Jurkat, Clone E6-1 (cell line): ENCODE measurements at places on chromosomes 4 and X.
A peak's percentile ranks its signal among the peaks of the same experiment; 100 is the strongest.

DNA sequence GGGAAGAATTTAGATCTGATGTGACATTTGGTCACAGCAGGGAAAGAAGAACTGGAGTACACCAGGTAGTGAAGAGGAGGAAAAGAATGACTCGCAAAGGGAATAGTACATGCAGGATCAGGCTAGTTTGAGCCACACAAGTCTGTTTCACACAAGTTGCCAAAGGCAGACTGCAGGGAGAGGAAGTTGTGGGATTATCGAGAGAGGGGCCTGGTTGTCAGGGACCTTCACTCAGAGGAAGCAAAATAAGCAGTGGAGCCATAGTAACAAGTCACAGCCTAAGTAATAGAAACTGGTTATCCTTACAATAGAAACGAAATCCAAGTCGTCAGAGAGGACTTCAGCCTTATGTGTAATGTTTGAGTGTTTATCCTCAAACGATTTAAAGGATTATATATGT lies 316.7 kb upstream of the HTR2C start:
- DNase-seq: no peak

DNA sequence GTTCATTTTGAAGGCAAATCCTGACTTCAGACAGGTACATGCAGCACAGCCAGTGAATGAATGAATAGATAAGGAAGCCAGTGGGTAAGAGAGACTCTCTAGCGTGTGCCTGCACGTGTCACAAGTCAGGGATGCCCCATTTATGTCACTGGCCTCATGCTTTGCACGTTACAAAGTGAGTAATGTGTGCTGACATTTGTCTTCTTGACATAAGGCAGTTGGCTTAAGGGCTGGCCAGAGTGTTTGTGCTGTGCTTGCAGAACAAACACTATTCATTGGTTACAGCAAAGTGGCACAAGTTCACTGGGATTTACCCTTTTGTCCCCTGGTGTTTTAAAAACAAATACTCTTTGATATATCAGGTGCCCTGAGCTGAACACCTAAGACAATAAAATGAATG lies 55.9 kb downstream of the CRMP1 start:
- DNase-seq: no peak

DNA sequence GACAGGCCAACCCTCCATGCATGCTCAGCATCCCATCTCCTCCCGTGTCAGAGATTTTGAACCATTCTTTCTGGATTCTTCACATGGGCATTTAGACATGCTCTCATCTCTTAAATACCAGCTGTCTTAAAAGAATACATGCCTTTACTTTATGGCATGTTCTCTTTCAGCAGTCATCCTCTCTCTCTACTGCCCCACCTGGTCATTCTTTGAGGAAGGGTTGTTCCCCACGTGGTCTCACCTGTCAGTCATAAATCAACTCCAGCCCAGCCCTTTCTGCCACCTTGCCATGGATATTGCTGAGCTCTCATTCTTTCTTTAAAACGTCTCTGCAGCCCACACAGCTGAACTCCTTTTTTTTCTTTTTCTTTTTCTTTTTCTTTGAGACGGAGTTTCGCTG lies 111.3 kb downstream of the ARHGAP10 start:
- DNase-seq: peak; percentile 61

DNA sequence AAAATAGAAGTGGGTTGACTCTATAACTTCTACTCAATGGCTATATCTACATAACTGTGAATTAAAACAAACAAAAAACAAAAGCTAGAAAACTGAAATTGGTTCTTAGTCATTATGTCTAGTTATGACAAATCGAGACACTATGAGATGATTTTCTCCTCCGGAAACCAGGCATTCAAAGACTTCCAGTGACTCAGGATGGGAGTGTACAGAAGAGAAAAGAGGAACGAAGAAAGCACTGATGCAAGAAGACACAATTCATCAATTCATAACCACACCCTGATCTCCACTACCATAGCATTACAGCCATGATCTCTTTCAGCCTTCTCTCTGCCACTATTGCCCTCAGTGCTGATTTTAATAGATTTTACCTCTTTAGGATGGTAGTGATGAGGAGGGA lies 253.6 kb downstream of the CBLL2 start:
- no peak for DNase-seq

DNA sequence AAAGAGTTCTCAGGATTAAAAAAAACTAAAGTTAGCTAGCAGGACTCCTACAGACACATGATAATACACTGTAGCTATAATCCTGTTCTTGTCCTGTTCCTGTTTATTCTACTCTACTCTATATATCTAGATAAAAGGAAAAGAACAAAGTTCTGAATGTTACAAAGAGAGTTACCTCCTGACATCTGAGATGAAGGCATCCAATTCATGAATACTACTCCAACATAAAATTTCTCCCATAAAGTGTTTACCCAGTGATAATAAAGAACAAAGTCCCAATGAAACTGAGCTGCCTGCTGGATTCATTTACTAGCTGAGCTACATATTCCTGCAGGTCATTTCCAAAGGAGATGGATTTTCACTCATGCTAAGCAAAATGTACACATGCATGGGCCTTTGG lies 27.1 kb downstream of the SEPSECS start:
- DNase-seq: no peak

GRCh38 chr4:131093303-131093702 lies 1997.4 kb downstream of the C4orf33 start:
- DNase-seq: no peak

DNA sequence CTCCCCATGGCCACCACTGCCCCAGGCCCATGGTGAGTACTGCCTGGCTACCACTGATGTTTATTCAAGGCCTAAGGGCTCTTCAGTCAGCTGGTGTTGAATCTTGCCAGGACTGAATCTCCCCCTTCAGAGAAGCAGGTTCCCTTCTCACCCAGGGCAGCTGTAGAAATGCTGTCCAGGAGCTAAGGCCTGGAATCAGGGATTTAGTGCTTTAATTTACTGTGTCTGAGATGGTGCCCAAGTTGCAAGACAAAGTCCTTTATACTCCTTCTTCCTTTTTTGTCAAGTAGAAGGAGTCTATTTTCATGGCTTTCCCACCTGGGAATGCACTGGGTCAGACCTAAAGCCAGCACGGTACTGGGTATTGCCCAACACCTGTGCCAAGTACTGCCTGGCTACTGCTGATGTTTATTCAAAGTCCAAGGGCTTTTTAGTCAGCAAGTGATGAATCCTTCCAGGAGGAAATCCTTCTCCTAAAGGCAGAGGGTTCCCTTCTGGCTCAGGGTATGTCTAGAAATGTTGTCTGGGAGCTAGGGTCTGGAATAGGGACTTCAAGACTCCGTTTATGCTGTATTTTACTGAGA lies 117.6 kb upstream of the ATOH1 start:
- no peak for DNase-seq

DNA sequence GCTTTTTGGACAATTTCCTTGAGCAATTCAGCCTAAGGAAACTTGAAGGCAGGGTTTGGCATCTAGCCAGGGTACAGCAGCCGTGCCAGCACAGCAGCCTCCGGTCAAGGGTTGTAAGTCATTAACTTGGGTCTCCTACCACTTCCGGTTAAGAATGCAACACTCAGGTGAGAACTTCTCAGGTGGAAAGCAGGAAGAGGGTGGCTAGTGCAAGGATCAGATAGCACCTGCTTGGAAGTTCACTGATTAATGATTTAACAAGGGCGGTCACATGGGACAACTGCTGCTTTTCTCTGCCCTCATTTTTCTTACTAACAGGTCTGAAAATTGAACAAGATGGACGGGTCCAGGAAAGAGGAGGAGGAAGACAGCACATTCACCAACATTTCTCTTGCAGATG lies 30.1 kb upstream of the SCOC start:
- DNase-seq: no peak

DNA sequence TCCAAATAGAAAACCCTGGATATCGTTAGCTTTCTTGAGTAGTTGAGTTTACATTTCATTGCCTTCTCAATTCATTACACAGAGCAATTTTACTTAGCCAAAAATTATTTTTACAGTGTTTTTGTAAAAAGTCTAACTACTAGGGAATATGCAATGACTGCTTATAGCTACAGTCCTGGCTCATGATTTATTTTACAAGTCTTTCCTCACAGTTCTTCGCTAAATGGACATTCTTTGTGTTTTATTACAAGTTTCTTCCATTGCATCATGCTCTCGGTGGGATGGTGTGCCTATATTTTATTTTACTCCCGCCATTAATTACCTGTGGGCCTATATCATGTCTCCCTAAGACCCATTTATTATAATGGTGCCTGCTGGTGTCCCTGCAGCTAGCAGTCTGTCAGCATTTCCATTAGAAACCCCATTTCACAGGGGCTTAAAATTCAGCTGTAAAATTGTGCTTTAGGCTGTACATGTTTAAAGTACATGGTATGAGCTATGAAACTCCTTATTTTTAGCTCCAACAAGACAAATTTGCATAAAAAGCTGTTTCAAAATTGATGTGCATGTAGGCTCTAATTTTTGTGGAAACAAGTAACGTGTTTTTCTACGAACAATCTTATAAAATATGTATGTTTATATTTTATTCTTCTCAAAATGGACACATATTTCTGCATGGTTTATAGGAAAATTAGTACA lies 227.4 kb downstream of the SLC7A11 start:
- no peak for DNase-seq

DNA sequence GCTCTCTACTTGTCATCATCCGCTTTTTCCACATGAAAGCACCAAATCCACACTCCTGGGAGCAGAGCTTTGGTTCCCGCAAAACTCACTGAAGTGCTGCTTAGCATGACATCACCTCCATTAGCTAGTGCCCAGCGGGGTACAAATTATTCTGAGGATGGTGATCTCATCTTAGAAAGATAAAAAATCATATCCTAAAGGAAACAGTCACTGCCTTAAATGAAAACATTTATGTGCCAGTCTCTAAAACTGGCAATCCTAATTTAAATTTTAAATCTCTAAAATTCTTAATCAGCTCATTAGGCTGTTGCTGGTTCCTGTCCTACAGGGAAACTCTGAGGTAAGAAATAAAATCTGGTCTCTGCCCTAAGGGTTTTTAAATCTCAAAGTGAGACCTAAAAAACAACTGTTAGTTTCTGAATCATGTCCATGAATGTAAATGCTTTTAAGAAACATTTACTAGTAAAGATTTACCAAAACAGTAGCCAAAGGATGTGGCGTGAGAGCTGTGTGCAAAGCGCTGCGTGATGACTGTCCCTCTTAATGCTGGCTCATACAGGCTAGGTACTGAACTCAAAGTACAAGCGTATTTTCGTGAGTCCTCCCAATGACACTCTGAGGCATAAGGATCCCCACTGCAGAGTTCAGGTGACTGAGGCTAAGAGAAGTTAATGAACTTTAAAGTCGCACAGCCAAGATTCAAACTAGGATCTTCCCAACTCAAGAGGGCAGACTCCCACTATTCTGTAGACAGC lies 4.5 kb downstream of the CASP3 start:
- no peak for DNase-seq

DNA sequence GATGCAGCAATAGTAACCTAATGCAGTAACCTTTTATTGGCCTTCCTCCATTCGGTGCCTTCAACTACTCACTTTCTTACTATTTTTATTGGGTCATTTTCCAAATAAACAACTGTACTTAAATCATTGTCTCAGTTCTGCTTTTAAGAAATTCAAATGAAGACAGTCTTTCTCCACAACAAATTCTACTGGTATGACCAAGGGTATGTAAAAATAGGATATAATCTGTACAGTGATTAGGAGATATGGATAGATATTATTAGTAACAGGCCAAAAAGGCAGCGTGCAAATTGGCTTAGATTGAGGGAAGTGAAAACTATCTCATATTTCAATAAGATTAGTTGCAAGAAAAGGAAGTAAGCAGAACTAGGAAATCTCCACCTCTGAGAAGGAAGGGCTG lies 177.4 kb upstream of the PPP1R2C start:
- DNase-seq: no peak

- DNase-seq: no peak
Measured at GRCh38 chr4:87151730-87152129, 68.7 kb downstream of the KLHL8 start.

DNA sequence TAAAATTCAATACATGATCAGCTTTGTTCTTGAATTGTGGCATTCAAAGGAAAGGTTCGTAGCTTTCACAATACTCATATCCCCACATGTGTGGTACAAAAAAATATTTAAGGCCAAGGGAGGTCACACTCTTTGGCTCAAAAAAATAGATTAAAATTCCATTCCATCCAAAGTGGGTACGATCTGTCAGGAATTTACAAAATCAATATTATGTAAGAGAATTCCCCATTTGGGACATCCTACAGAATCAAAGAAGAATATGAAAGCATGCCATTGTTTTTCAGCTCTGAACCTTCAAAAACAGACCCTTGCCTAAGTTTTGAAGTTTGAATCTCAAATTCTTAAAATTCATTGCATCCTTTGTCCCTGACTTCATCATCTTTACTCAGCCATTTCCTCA lies 85.8 kb downstream of the MID1 start:
- DNase-seq: no peak

DNA sequence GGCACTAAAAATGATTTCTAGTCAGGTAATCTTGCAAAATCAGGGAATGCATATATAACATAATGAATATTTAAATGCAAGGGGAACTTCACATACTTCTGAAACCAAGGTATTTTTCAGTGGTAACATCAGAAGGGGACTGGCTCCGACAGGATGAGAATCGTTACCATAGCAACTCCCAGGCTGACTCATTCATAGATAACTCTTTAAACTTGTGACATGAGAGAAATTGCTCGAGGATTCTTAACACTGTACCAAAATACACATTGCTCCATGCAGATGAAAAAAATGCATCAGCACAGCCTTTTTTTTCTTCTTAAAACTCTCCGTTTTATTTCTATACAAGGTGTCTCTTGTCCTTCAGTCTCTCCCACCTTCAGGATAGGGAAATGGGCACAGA lies 114.3 kb downstream of the GABRB1 start:
- peak; percentile 8 for DNase-seq

DNA sequence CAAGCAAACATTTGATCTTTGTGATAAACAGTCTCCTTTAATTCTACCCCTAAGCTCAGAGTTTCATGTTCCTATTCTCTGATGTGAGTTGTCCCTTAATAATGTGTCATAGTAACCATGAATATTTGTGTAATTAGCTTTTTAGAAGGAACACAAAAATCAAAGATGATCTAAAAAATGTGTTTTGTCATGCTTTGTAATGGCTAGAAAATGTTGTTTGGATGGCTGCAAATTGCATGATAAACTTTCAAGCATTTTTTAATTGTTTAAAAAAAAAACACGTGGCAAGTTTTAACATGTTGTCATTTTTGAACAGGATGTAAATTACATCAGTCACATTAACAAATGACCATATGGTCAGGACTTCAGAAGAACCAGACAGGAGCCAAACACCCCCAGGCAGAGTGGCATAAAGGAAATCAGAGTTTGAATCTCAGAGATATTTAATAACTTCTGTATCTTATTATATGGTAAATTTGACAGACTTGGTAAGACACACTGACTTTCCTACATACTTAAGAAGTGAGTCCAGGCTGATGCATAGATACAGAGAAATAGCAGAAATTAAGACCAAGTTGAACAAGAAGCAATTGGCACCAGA lies 223.9 kb upstream of the VEGFC start:
- no peak for DNase-seq

- no peak for DNase-seq
Measured at GRCh38 chr4:85787133-85787532, 312.2 kb downstream of the ARHGAP24 start.

DNA sequence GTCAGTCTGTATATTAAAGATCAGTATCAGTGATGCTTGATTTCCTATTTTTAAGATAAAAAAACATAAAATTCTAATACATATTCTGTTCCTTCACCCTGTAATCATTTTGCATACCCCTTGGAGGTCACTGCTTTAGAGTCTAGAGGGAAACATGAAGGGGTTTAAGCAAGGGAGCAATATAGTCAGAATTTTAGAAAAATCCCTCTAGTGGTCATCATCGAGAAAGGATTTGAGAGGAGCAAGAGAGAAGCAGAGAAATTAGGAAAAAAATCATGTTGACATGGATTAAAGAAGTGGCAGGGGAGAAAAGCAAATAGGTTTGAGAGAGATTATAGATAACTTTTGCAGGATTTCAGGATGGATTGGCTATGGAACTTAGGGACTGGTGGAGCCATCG lies 11.1 kb downstream of the APEX2 start:
- no peak for DNase-seq
